Right atrium auricular region (tissue), 2 donors: ENCODE measurements at places on chromosomes 11 and 22.
A peak's percentile ranks its signal among the peaks of the same experiment; 100 is the strongest.

DNA sequence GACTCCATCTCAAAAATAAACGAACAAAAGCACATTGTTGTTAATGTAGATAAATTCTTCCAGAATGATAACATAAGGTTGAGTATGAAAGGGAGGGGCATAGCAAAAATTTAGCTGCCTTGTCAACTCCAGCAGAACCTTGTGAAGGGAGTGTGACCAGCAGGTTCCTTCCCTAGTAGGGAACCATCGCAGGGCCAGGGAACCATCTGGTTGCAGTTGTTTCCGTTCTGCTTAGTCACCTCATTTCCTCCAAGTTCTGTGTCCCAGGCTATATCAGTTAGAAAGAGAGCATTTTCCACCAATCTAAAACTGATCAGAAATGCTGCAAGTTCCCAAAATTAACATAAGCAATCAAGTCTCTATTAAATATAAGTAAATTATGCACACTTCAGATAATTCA, 126.7 kb upstream of the BLID start:
- H3K36me3 ChIP-seq, result no peaks in the 10 kb centered on the region
- no peaks in the 10 kb centered on the region for H3K4me1 ChIP-seq
- H3K4me3 ChIP-seq, result no peak overlapping the region
- H3K27ac ChIP-seq, result no peak overlapping the region

GRCh38 chr22:20786536-20786979, 12.6 kb downstream of the SERPIND1 start:
- peaks cover 5% of the 10 kb centered on the region for H3K36me3 ChIP-seq
- H3K27me3 ChIP-seq, result no peaks in the 10 kb centered on the region
- H3K4me1 ChIP-seq, result no peaks in the 10 kb centered on the region
- H3K27ac ChIP-seq, result peak overlapping the region; percentile 58
- no peak overlapping the region for H3K4me3 ChIP-seq
- DNase-seq, result no peak

DNA sequence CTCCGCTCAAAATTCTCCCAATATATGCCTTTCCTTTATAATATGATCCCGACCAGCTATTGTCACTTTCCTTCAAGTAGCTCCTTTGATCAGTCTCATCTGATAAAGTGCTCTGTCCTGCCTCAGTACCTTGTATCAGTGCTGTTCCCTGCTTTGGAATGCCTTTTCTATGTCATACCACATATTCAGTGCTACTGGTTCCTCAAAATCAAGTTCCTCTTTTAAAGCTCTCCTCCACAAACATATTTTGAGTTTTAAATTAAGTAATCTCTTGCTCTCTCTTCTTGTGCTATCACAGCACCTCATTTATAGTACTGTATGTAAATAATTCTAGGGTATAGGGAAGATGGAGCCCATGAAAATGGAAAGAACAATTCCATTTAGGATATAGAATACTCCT, 137.1 kb upstream of the CTSC start:
- no peak overlapping the region for H3K4me3 ChIP-seq
- H3K36me3 ChIP-seq, result no peaks in the 10 kb centered on the region
- no peaks in the 10 kb centered on the region for H3K27me3 ChIP-seq
- DNase-seq, result no peak
- H3K27ac ChIP-seq, result no peak overlapping the region

GRCh38 chr11:332651-333480, 12.2 kb upstream of the IFITM3 start:
- no peak overlapping the region for H3K27ac ChIP-seq
- peaks cover 30% of the 10 kb centered on the region for H3K4me1 ChIP-seq
- DNase-seq, result no peak
- no peaks in the 10 kb centered on the region for H3K27me3 ChIP-seq
- H3K36me3 ChIP-seq, result no peaks in the 10 kb centered on the region

GRCh38 chr11:62008193-62008592, 40.8 kb upstream of the FTH1 start:
- no peak overlapping the region for H3K27ac ChIP-seq
- peaks cover 17% of the 10 kb centered on the region for H3K4me1 ChIP-seq
- no peak for DNase-seq

GRCh38 chr11:18371279-18371678, 23.1 kb upstream of the LDHA start:
- no peak for DNase-seq
- peaks cover 13% of the 10 kb centered on the region for H3K36me3 ChIP-seq
- H3K4me3 ChIP-seq, result no peak overlapping the region
- H3K27me3 ChIP-seq, result no peaks in the 10 kb centered on the region

DNA sequence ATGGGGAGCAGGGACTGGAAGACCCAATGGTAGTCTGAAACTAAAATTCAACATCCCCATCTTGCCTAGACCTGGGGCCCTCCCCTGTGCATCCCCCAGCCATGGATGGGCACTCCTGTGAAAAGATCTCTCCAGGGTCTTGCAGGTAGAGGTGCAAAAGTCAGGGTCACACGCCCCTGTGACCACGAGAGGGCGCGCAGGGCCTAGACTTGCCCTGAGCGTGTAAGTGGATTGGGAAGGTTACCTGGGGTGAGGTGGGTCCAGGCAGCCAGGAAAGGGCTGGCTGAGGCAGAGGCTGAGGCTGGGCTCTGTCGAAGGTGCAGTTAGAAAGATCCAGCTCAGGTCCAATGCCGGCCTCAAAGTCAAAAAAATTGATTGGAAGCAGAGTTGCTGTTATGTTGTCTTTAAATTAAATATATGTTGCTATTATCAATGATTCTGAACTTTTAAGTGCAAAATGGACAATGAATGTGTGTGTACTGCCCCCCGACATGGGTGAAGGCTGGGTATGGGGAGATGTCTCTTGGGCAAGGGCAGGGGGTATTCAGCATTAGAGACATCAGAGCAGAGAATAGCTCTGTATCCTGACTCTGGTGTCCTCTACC, 4.8 kb upstream of the POU2F3 start:
- H3K27ac ChIP-seq, result no peak overlapping the region
- no peak for DNase-seq
- no peaks in the 10 kb centered on the region for H3K27me3 ChIP-seq
- H3K36me3 ChIP-seq, result no peaks in the 10 kb centered on the region
- no peaks in the 10 kb centered on the region for H3K4me1 ChIP-seq
